ENCODE measurements at places on chromosomes 11 and 22.

GRCh38 chr22:23036684-23037428 is 33.5 kb upstream of the GNAZ start:
- no peak for DNase-seq

- no peak for DNase-seq
Measured at GRCh38 chr11:72788241-72788640, 5.6 kb downstream of the STARD10 start.

DNA sequence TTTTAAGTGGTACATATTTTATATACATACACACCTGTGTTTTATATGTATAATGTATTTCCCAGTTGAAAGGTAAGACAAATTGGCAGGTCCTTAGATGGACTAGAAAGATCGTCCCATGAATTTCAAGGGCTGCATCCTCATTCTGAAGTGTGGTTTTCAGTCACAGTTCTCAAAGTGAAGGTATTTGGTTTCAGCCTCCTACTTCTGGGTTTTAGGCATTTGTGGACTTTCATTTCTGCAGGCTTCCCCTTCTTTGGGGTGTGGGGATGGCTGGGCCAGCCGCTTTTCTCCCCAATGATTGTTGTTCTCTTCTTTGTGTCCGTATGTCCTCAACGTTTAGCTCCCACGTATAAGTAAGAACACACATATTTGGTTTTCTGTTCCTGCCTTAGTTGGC is 10.0 kb downstream of the DCPS start:
- DNase-seq, result no peak

- DNase-seq, result no peak
Measured at GRCh38 chr11:28743061-28743550, 634.9 kb downstream of the METTL15 start.

- no peak for DNase-seq
Measured at GRCh38 chr11:2796508-2797113, 89.0 kb downstream of the CDKN1C start.

GRCh38 chr11:49303080-49303479 is 94.7 kb upstream of the FOLH1 start:
- no peak for DNase-seq

- peak; percentile 69 for DNase-seq
Measured at GRCh38 chr11:117950993-117951961, 22.1 kb upstream of the TMPRSS13 start.

GRCh38 chr11:33052231-33052630 is 12.9 kb downstream of the TCP11L1 start:
- DNase-seq, result no peak

GRCh38 chr11:65352783-65353182 is 1.8 kb upstream of the TIGD3 start:
- DNase-seq, result no peak

DNA sequence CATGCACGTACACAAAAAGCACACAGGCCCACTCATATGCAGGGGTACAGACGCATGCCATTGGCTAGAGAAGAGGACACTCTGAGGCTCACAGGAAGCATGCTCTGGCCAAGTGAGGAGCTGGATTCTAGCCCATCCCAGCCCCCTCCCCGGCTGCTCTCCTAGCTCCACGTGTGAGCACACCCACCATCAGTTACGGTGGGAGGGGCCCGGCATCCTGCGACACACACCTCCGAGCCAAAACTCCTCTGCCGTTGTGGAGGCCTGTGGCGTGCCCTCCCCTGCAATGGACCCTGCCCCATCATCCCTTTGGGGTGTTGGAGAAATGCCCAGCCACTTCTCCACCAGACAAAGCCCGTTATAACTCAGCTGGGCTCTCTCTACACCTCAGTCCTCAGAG is 15.1 kb upstream of the IGSF9B start:
- no peak for DNase-seq
